Activated naive CD8-positive, alpha-beta T cell treated with anti-CD3 and anti-CD28 coated beads, Interleukin-2, amount 10 ng/mL, durations not matched to agents 7 days and 5 days (primary cell): ENCODE measurements at places on chromosomes 7 and 10. TPM values are rescaled to one million over a fixed set of nuclear protein-coding genes. Genes with fewer than 3 reads are reported as not detected.

GNAT3 gene
- total RNA-seq: not detected

CDNF gene
- 1.0 TPM for total RNA-seq

GRCh38 chr7:123798532-123799188 lies 46.3 kb upstream of the HYAL4 start:
- peaks cover 2% of the 10 kb centered on the region for H3K4me1 ChIP-seq
- H3K27ac ChIP-seq: no peak overlapping the region
- H3K4me3 ChIP-seq: no peak overlapping the region
- H3K27me3 ChIP-seq: no peaks in the 10 kb centered on the region
- H3K36me3 ChIP-seq: no peaks in the 10 kb centered on the region

- H3K4me1 ChIP-seq: no peaks in the 10 kb centered on the region
- H3K36me3 ChIP-seq: no peaks in the 10 kb centered on the region
- DNase-seq: no peak
- no peak overlapping the region for H3K4me3 ChIP-seq
- H3K27me3 ChIP-seq: no peaks in the 10 kb centered on the region
- no peak overlapping the region for H3K27ac ChIP-seq
Measured at GRCh38 chr7:78489476-78490240, 691.1 kb downstream of the PHTF2 start.
